ENCODE measurements at places on chromosomes 6 and 20.

DNA sequence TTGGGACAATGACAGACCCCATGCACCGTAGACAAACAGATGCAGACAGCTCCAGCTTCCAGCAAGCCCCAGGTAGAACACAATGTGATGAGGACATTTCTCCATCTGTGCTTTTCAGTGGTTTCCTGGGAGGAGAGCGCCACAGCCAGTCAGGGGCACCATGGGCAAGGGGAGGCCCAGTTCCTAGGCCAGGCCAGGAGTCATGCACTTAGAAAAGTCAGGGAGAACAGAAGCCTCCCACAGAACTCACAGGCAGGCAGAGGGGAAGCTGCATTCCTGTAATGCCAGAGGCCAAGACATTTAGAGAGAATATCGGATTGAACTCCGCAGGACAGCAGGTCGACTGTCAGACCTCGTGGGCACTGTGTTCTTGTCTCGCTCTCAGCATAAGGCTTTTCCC lies 9.2 kb downstream of the SYNDIG1 start:
- no peak for DNase-seq

- no peak for DNase-seq
These were observed 67.4 kb upstream of the SMIM28 start for GRCh38 chr6:138310294-138310693.

GRCh38 chr6:54655162-54655561 lies 191.4 kb upstream of the FAM83B start:
- no peak for DNase-seq

- DNase-seq = no peak
These were observed 654.4 kb upstream of the SLC35B3 start for GRCh38 chr6:9089724-9090123.

DNA sequence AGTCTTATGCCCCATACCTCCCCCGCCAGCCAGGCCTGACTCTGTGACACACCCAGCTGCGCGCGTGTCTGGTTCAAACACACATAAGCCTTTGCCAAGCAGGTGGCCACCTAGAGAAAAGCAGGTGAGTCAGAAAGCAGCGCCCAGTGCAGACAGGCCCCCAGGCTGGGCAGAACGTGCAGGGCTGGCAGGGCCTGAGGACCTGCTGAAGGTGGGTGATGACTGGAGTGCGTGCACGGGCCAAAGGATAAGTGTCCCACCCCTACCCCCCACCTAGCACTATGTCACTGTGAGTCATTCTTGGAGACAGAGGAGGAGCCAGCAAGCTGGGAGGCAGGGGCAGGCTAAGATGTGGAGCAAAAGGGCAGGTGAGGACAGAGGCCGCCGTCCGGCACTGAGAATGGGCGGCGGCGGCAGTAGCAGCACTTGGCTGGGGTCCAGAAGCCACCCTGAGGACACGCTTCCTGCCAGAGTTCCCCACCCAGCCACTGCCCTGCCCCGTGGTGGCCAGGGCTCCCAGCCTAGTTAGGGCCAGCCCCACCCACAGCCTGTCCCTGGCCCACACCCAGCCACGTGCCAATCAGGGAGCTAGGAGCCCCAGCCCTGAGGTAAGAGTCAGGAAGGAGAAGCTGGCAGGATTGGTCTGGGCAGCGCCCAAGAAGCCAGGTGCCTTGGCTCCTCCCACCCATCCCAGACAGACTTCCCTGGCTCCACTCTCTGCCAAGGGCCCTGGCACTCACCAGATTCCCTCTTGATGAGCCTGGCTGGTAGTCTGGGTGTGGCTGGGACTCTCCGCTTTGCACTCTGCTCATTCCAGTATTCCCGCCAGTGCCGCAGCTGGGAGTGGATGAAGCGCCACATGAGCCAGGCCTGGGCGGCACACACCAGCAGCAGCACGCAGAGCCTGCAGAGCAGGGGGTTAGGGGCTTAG lies 72.7 kb downstream of the TRAM2 start:
- peak; percentile 95 for DNase-seq

DNA sequence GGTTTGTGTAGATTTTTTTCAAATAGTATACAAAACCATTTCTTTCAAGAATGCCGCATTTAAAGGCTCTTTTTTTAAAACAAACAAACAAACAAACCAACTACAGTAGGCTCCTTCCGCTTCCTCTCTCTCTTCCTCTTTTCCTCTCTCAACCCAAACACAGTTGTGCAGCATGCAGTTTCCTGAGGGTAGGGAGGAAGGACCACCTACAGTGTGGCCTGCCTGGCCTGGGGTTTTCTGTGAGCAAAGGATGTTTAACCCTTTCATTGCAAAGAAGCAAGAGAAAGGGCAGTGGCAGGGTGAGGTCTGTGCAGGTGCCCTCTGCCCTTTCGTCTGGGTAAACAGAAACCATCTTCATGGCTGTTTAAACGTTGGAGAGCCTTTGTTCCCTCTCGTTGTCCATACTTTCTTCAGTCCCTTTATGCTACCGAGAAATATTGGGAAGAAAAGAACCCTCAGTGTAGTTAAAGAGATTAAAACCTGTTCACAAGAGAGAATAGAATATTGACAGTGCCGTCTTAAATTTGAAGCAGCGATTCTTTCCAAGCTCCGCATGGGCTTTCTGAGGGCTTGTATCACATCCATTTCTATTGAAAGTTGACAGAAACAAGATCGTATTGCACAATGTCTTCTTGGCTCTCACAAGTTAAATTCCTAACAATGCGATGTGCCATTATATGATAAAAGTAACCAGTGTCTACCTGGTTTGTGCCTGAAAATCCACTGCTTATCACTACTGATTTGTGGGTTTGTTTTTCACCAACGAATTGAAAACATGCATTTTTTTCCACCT lies 215.5 kb upstream of the SNX9 start:
- DNase-seq = no peak

- DNase-seq = peak; percentile 17
These were observed 139.1 kb downstream of the KIF16B start for GRCh38 chr20:16434062-16434664.

DNA sequence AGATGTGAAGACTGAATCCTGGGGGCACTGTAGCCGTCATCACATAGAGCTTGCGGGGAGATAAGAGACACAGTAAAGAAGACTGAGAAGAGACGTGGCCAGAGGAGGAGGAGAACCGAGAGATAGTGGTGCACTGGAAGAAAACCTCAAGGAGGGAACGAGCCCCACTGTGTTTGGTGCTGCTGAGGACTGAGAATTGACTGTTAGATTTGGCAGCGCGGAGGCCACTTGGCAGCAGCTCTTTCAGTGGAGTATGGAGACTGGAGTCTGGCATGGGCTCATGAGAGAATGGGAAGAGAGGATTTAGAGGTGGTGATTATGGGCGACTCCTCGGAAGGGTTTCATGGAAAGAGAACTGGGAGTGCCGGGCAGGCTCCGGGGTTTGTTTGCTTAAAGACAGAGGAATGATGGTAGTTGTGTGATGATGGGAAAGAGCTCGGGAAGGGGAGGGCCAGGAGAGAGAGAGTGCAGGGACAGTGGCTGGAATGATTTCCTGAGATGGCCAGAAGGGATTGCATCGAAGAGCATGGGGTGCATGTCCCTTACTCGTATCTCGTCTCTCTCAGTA lies 18.0 kb downstream of the CDYL start:
- no peak for DNase-seq

DNA sequence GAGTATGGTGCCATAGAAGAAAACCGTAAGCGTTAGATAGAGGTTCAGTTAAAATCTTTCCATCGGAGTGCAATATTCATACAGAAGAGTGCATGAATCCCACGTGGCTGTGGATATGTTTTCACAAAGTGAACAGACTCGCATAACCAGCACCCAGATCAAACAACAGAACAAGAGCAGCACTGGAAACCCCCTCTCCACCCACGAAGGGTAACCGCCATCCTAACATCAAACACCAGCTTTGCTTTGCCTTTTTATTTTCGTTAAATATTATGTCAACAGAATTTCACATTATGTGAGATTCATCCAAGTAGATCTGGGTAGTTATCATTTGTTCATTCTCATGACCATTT lies 4.7 kb downstream of the GTSF1L start:
- no peak for DNase-seq

DNA sequence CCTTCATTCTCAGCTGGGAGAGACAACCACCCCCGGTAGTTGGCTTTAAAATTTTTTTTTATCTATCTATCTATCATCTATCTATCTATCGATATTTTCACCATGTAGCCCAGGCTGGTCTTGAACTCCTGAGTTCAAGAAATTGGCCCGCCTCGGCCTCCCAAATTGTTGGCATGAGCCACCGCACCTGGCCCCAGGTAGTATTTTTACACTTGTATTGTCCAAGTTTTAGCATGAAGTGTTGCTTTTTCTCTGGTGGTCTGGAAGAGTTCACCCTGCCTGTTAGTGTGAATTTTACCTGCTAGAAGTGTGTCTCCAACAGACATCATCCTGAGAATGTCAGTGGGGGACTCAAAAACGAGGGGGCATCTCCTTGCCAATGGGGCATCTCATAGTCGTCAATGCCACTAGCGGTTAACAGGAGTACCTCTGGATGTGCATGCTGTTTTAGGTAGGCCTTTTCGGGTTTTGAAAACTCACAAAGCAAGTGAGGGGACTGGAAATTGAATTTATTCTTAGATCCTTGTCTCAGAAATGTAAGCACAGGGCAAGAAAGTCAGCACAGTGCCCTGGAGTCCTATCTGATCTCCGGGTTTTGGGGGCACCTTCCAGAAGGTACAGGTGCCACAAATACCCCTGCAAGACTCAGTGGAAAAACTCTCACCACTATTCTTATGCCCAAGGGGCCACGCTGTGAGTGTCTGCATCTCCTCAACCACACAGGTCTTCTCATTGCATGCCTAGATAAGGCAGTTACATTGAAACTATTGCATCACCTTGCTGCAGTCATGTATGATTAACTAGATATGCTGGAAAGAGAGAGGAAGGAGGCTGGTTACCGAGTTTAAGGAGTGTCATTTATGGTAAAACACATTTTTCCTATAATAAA lies 37.1 kb downstream of the TNFAIP3 start:
- peak; percentile 30 for DNase-seq

GRCh38 chr6:105220186-105220585 lies 40.4 kb upstream of the POPDC3 start:
- DNase-seq = no peak

- DNase-seq = no peak
These were observed 34.8 kb downstream of the C6orf118 start for GRCh38 chr6:165274611-165275010.

DNA sequence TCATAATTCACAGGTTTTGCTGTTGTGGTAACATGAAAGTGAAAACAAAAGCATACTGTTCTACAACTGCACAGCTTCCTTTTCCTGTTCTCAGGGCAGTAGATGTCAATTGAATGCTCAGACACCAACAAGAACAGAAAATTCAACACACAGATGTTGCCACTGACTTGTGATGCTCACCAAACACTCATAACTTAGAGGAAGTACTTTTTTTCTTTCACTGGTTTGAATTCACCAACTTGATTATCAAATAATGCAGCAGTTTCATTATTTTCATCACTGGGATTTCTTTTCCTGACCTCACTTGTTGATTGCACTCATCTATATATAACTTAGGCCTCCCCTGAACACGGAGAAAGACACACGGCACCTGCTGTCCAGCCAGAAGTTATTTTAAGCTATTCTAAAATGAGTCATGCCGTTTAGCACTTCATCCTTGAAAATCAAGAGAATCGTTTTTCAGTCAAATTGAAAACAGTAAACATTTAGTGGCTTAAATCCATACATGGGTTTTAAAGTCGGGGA lies 949 bp downstream of the TXLNB start:
- DNase-seq = peak; percentile 17

DNA sequence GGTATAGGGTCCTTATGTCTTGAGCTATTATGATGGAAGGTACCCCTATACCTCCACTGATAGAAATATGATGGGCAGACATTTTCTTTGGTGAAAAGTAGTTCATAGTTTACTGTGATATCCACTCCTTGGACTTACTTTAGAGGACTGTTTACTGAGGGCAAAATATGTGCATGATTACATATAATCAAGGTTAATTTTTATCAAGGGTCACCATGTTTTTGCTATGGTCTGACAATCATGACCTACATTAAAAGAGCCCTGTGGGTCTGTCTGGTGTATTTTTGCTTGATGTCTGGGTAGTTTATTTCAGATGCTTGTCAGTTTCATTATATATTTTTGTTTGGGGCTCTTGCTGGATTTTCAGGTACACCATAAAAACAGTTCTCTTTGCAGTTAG lies 40.1 kb downstream of the CDKAL1 start:
- DNase-seq = no peak

DNA sequence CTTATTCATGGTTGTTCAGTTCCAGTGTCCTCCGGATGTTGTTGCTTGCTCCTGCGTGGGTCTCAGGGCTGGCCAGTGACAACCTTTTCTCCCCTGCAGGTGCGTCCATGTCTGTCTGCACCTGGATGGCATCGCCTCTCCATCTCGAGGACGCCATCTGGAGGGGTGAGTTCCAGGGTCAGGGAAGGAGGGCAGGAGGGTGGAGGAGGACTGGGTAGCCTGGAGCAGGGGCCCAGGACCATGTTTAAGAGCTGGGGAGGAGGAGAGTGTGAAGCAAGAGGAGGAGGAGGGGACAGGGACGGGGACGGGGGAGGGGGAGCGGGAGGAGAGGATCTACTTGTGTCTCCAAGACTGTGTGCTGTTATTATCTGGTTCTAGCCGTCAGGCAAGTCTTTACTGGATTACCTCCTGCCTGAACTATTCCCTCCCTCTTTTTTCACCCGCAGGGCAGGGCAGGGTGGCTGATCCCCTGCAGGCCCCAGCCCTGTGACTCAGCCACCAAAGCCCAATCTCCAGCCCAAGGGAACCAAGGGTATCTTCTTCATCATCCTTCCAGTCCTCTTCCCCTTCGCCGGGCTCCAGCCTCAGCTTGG lies 32.2 kb upstream of the TULP1 start:
- DNase-seq = no peak

GRCh38 chr6:89048288-89048923 lies 32.1 kb upstream of the PNRC1 start:
- no peak for DNase-seq

- no peak for DNase-seq
These were observed 39.1 kb upstream of the ME1 start for GRCh38 chr6:83470001-83470400.

DNA sequence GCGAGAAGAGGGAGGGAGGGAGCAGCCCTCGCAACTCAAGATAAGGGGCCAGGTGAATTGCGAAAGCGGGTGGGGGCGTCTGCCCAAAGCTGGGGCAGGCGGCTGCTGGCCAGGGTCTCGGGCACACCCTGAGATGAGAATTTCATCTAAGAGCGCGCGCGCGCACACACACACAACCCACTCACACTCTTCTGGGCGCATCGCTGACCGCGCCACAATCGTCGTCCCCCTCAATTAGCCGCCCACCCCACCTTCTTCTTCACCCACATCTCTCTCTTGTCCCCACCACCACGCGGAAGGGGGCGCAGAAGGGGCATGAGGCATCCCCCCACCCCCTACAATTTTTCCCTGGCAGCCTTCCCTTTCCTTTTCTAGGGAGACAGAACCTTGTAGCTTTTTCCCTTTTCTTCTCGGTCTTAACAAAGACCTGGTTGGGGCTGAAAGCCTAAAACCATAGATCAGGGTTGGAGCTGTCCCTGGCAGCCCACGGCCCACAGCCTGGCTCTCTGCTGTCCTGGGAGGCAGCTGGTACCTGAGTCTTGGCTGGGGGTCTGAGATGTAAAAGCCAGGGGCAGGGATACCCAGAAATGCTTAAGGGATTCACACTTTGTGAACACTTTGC lies 737 bp upstream of the PTPRT start:
- no peak for DNase-seq

GRCh38 chr6:107550241-107550840 lies 60.4 kb downstream of the SOBP start:
- DNase-seq = no peak
